Activated B cell treated with CpG ODN at 0.5 μM for 24 hours (primary cell): ENCODE measurements at places on chromosomes 6 and 20. TPM values are rescaled to one million over a fixed set of nuclear protein-coding genes. Genes with fewer than 3 reads are reported as not detected.

DNA sequence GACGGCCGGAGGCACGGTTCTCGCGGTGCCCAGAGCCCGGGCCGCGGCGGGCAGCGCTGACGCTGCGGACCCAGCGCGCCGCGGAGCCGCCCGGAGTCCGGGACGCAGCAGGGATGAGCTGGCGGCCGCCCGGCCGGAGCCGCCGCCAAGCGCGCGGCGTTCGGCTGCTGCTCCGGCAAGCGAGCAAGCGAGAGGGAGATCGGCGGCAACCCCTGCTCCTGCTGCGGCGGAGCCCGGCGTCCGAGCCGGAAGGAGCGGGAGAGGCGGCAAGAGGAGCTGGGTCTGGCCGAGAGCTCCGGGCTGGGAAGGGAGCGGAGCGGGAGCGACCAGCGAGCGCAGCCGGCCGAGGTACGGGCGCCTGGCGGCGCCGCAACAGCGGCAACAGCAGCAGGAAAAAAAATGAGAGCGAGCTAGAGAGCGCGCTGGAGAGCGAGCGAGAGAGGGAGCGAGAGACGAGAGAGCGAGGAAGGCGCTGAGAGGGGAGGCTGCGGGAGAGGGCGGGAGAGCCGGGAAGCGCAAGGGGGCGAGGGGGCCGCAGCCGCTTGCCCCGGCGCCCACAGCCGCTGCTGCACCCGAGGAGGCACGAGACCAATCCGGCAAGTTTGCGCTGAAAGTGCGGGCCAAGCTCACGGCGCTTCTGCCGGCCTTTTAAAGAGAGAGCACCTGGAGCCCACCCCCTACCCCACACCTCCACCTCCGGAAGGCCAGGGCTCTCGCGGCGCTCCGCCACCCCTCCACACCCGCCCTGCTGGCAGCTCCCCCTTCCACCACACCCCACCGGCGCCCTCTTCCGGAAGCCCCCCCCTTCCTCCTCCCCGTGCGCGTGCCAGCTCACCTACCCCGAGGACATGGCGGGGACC is 496 bp downstream of the GRM4 start:
- DNase-seq, result peak; percentile 26

DNA sequence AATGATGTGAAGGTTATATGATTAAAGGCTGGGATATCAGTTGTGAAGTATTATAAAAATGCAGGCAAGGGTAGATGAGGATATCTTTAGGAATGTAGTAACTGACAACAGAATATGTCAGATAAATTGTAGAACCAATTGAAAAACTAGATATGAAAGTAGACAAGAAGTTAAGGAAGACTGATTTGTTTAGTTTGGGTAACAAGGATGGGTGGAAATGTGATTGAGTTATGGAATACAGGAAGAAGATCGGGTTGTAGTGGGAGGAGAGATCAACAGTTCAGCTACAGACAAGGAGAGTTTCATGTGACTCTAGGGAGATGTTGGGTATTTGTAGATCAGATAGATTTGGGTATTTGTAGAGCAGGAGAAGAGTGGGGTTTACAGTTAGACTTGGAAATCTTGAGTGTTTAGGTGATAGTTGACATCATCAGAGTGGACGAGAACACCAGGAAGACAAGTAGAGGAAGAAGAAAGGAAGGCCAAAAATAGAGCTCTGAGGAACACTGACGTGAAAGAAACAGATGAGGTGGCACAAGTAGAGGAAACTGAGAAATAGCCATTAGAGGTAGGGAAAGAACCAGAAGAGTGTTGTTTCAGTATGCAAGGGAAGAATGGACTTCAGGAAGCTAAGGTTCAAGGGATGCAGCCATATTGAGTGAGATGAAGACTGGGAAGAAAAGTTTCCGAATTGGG is 12.1 kb upstream of the TSPYL1 start:
- DNase-seq, result no peak

- no peak for DNase-seq
Measured at GRCh38 chr6:36625158-36625919, 31.2 kb downstream of the SRSF3 start.

GRCh38 chr6:40997234-40997957 is 41.6 kb downstream of the UNC5CL start:
- no peak for DNase-seq

- no peak for DNase-seq
Measured at GRCh38 chr6:39530201-39530759, 194.9 kb downstream of the KIF6 start.

DNA sequence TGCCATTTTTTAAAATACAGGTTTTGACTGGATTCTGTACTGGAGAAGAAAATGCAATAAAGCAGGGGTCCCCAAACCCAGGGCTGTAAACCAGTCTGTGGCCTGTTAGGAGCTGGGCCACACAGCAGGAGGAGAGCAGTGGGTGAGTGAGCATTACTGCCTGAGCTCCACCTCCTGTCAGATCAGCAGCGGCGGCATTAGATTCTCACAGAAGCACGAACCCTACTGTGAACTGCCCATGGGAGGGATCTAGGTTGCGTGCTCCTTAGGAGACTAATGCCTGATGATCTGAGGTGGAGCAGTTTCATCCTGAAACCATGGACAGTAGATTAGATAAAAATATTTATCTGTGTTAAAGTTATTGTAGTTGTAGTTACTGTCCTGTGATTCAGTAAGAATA is 21.1 kb upstream of the FBXO9 start:
- no peak for DNase-seq

DNA sequence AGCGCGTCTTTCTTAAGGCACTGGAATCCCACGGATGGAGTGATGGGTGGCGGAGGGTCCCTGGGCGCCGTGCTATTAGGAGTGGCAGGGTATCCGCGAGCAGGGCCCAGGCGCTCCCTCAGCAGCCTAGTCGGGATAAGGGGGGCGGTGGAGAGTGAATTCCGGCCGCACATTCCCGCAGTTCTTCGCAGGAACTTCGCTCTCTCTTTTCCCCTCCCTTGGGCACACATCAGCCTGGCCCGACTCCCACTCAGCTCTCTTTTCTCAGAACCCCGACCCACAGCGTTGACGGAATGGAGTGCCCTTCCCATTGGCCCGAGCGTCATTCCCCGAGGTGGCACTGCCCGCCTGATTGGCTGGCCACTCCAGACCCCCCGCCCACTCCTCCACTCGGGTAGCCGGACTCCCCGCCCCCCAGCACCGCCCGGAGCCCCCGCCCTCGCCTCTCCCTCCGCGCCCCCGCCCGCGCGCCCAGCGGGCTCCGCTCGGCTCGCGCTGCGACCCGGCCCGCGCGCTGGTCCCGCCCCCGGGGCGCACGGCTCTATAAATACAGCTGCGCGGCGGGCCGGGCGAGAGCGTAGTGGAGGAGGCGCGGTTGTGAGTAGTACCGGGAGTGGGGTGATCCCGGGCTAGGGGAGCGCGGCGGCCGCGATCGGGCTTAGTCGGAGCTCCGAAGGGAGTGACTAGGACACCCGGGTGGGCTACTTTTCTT is at the start of gene ID4:
Gene ID4, plus strand, starts transcription at position 572 of the 712 bp plus-strand sequence. CDS start 385 bp downstream, outside the sequence.
- no peak for DNase-seq

DNA sequence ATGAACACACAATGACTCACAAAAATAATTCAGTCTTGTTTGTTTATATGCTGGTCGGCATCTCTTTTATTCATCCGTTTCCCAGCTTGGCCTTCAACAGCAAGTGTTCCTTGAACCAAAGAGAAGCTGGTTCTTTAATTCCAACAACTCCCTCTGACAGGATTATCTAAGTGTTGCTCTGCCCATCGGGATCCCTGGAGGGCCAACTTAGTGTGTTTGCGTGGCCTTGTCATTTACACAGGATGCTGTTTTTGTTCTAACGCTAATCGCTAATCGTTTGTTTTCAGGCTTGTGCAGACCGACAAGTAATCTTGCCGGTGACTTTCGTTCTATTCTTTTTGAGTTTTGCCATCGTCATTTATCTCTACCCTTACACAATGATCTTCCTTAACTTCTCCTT is 267.4 kb upstream of the EXOC2 start:
- no peak for DNase-seq

- no peak for DNase-seq
Measured at GRCh38 chr20:13554076-13554475, 84.7 kb downstream of the TASP1 start.

DNA sequence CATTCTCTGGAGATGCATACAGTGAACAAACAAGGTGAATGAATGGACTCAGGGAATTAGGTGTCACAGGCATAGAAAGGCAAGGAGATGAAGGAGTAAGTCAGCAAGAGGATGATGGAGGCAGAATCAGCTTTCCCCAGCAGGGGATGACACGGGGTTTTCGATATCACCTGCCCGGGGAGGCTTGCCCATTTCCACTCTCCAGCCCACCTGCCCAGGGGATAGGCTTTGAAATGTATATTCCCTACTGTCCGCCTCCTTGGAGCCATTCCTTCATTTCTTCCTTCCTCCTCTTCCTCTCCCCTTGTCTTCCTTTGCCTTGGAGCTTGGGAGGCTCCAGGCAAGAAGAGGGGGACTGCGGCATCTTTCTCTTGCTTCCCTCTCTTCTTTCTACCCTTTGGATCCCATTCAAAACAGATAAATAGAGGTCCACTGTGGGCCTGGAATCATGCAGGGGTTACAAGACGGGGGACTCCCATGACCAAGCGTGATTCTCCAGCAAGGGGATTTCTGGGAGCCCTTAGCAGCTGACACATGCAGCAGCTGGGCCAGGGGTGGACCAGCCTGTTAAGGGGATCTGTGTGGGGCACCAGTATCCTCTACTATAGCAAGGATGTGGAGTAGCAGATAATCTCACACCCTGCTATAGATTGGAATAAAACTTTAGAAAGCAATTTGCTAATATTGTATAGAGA is 23.5 kb upstream of the RNF24 start:
- DNase-seq, result no peak

SLC22A16 gene
- total RNA-seq, result not detected in 2 replicates

DNA sequence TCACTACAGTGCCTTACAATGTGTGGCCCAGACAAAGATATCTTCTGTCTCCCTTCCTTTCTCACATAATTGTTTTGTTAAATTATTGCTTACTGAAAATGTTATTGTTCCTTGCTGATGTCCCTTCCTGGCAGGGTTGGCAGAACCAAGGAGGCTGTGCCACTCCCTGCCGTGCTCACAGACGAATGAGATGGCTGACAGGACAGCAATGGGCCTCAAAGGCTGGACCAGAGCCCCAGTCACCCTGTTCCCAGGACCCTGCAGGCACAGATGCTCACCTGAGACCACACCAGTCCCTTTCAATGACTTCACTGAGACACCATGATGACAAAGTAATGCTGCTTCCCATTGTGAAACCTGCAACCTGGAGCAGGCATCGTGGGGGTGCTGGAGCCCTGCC is 375.1 kb downstream of the HACE1 start:
- DNase-seq, result no peak

GRCh38 chr20:13419477-13419876 is 198.4 kb downstream of the ISM1 start:
- DNase-seq, result no peak

GRCh38 chr20:21272679-21273078 is 30.5 kb upstream of the XRN2 start:
- DNase-seq, result no peak

HLA-DRA gene
- 2,835 and 3,035 TPM in 2 replicates for total RNA-seq

DNA sequence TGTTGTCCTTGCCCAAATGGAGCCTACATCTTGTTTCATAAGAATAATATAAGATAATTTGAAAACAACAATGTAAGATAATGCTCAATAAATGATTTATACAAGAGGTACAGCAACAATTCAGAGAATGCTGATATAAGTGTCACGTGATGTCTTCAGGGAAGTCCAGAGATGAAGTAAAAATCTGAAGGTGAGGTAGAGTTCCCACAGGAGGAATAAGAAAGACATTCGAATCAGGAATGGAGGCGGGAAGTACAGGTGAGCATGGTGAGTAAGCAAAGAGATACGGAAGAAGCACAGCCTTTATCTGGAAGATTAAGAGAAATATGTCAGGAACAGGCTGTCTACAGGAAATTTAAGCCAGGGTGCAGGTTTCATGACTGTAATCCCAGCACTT is 165.9 kb upstream of the MARCKS start:
- DNase-seq, result no peak

- peak; percentile 57 for DNase-seq
Measured at GRCh38 chr6:158649289-158650143, at the start of gene SYTL3. TSS of gene SYTL3 (plus strand) at chr6:158650054. CDS start at chr6:158663269, 13,215 bp downstream.

DNA sequence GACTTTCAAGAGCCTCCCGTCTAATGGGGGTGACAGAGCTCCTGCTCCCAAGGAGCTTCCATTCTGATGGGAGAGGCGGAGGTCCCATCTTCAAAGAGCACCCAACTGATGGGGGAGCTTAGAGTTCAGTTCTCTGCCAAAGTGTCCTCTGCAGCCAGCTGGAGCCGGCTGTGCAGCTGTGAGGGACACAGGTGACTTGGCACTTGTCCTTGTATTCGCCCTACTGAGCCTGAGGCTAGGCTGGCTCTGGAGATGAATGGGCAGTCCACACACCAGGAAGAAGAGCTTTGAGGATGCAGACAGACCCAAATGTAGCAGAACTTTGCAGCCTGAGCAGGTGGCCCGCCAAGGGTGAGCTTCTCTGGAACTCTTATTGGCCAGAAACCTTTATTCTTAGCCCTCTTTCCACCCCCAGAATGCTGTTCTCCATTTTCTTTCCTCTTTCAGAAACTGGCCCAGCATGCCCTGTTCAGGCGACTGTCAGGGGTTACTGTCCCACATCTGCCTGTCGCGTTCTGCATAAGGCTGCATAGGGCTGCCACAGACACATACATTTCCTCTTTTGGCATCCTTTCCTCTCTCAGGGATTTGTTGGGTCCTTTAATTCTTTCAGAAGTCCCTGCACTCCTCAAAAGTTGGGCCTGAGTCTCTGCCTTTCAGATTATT is 108.7 kb upstream of the LRFN2 start:
- no peak for DNase-seq
